ENCODE measurements at places on chromosomes 7 and 10.

GRCh38 chr10:7856678-7857077 lies 38.4 kb downstream of the TAF3 start:
- ATAC-seq = no peak
- no peak overlapping the region for H3K27ac ChIP-seq
- peaks cover 16% of the 10 kb centered on the region for H3K36me3 ChIP-seq
- peaks cover 5% of the 10 kb centered on the region for H3K4me1 ChIP-seq

GRCh38 chr7:90766814-90767564 lies 170.9 kb downstream of the CDK14 start:
- H3K27me3 ChIP-seq = no peaks in the 10 kb centered on the region
- H3K36me3 ChIP-seq = no peaks in the 10 kb centered on the region
- no peaks in the 10 kb centered on the region for H3K4me1 ChIP-seq
- ATAC-seq = no peak
- no peak overlapping the region for H3K27ac ChIP-seq
- no peak overlapping the region for H3K4me3 ChIP-seq

DNA sequence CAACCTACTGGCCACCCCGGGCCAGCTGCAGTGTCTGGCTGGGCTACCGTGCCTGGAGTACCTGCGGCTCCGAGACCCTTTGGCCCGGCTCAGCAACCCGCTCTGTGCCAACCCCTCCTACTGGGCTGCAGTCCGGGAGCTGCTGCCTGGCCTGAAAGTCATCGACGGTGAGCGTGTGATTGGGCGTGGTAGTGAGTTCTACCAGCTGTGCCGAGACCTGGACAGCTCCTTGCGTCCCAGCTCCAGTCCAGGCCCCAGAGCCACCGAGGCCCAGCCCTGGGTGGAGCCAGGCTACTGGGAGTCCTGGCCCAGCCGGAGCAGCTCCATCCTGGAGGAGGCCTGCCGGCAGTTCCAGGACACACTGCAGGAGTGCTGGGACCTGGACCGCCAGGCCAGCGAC lies 4.2 kb downstream of the RARRES2 start:
- H3K27ac ChIP-seq = no peak overlapping the region
- no peak overlapping the region for H3K4me3 ChIP-seq
- no peaks in the 10 kb centered on the region for H3K4me1 ChIP-seq
- H3K36me3 ChIP-seq = peaks cover 21% of the 10 kb centered on the region

GRCh38 chr7:101598422-101598985 lies 30.6 kb downstream of the MYL10 start:
- no peak overlapping the region for H3K4me3 ChIP-seq
- H3K4me1 ChIP-seq = no peaks in the 10 kb centered on the region
- H3K27me3 ChIP-seq = no peaks in the 10 kb centered on the region

GRCh38 chr10:30686708-30687107 lies 57.2 kb upstream of the LYZL2 start:
- H3K4me3 ChIP-seq = peak overlapping the region; percentile 82
- H3K27ac ChIP-seq = peak overlapping the region; percentile 97
- peaks cover 61% of the 10 kb centered on the region for H3K36me3 ChIP-seq
- peaks cover 4% of the 10 kb centered on the region for H3K27me3 ChIP-seq
- ATAC-seq = peak; percentile 58

DNA sequence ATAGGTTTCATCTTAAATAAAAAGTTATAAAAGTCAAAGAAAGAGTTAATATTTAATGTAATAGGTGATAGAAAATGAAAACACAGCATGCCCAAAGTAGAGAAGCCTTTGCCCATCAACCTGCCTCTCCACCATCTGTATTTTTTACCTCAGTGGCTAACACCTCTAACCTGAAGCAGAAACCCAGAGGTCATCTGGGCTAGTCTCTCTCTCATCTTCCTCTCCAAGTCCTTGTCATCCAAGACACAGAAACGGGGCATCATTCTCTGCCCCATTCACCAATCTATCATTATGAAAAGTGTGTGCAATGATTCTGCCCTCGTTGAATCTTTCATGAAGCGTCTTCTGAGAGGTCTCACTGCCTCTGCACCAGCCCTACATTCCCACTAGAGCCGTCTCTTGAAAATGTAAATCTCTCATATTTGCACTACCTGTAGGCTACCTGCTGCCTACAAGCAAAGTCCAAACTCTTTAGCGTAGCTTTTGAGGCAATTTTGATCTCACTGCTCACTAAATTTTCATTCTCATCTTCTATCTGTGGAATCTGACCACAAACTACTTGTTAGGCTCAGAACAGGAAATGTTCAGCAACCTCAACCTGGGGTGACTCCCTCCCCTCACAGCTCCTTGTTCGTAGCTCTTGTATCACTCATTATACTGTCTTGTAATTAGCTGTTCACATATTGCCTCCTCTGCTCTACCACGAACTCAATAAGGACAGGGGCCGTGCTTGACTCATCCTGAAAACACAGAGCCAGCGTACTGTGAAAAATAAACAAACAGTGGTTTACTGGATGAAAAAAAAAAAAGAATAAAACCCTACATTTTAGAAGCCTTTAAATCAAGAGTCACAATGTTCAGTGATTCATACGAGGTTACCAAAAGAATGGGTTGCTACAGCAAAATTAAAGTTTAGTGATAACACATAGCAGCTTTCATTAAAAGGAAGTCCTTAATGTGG lies 83.1 kb downstream of the CTNNA3 start:
- ATAC-seq = peak; percentile 99
- H3K4me1 ChIP-seq = peaks cover 14% of the 10 kb centered on the region
- H3K27ac ChIP-seq = peak overlapping the region; percentile 80
- H3K27me3 ChIP-seq = peaks cover 5% of the 10 kb centered on the region
- H3K36me3 ChIP-seq = no peaks in the 10 kb centered on the region
- H3K4me3 ChIP-seq = peak overlapping the region; percentile 62

- H3K4me3 ChIP-seq = no peak overlapping the region
- H3K4me1 ChIP-seq = no peaks in the 10 kb centered on the region
- no peaks in the 10 kb centered on the region for H3K36me3 ChIP-seq
- H3K27me3 ChIP-seq = peaks cover 8% of the 10 kb centered on the region
These were observed 58.8 kb upstream of the GAD2 start for GRCh38 chr10:26157734-26158133.

DNA sequence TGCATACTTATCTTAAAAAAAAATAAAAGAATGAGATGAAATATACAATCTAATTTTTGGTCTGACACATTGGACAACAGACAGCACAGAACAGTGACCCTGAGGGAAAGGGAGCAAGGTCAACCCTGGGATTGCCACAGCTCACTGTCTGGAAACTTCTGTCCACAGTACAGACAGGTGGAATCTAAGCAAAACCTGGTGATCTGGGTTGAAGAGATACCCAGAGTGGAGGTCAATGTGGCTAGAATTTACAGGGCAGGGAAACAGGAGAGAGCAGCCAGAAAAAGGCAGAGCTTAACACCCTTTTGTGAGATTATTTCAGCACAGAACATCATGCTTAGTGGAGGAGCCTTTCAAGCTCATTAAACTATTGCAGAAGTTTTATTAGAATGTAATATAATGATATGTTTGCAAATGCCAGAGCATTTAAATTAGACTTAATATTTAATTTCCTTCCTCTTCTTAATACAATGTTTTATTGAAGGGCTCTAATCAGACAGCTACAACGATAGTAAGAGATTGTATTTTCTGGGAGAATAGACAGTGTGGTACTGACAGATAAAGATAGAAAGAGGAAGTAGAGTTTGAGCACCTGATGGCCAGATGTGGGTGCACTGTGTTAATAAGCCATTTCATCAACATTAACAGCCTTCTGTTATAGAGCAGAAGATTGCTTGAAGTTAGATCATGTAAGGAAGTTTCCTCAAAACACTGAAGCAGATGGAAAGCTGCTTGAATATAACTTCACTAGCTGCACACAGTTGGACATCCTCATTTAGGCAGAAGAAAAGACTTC lies 309.4 kb downstream of the HGF start:
- no peak overlapping the region for H3K27ac ChIP-seq
- no peaks in the 10 kb centered on the region for H3K4me1 ChIP-seq
- no peak overlapping the region for H3K4me3 ChIP-seq
- no peaks in the 10 kb centered on the region for H3K36me3 ChIP-seq

- peaks cover 20% of the 10 kb centered on the region for H3K27me3 ChIP-seq
- no peak for ATAC-seq
- H3K4me1 ChIP-seq = no peaks in the 10 kb centered on the region
- H3K36me3 ChIP-seq = no peaks in the 10 kb centered on the region
These were observed 10.2 kb upstream of the ADCY1 start for GRCh38 chr7:45563941-45564461.

- H3K36me3 ChIP-seq = no peaks in the 10 kb centered on the region
- H3K4me1 ChIP-seq = no peaks in the 10 kb centered on the region
- H3K27me3 ChIP-seq = peaks cover 17% of the 10 kb centered on the region
- ATAC-seq = peak; percentile 48
- peak overlapping the region; percentile 79 for H3K27ac ChIP-seq
These were observed 25.1 kb upstream of the ZNF273 start for GRCh38 chr7:64877714-64878610.

GRCh38 chr7:75866489-75867389 lies 12.1 kb upstream of the RHBDD2 start:
- H3K4me1 ChIP-seq = peaks cover 8% of the 10 kb centered on the region
- ATAC-seq = peak; percentile 55
- no peaks in the 10 kb centered on the region for H3K36me3 ChIP-seq
- H3K27me3 ChIP-seq = peaks cover 6% of the 10 kb centered on the region

DNA sequence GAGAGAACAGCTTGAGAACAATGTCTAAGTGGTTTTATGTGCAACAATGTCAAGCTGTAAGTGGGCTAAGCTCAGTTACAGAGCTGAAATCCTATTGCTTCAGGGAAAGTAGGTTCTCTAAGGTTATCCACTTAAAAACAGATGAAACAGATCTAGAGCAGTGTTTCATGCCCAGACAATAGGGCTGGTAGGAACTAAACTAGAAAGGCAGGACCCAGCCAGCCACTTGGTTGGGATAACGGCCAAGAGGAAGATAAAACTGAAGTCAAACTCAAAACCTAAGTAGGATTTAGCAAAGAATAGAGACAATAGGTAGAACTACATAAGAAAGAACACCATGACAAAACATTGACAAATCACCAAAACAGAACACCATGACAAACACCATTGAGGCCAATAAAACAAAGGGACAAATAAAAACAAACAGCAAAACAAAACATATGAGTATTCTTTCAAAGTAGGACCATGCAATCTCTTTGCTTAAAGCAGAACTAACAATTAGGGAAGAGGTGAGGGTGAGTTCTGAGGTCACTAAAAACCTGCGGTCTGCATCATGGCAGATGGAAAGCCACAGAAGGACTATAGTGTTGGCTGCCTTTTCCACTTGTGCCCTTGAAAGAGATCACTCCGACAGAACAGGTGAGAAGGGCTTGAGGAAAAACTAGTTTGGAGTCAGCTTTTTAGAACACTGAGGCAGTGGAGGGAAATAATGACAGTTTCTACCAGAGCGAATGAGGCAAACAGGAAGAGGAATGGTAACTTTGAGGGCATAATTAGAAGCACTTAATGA lies 81.0 kb downstream of the HGF start:
- no peaks in the 10 kb centered on the region for H3K36me3 ChIP-seq
- no peak for ATAC-seq
- H3K27me3 ChIP-seq = no peaks in the 10 kb centered on the region

GRCh38 chr7:37545619-37546534 lies 97.2 kb upstream of the ELMO1 start:
- no peak overlapping the region for H3K4me3 ChIP-seq
- no peaks in the 10 kb centered on the region for H3K4me1 ChIP-seq
- peaks cover 2% of the 10 kb centered on the region for H3K27me3 ChIP-seq
- no peak overlapping the region for H3K27ac ChIP-seq

DNA sequence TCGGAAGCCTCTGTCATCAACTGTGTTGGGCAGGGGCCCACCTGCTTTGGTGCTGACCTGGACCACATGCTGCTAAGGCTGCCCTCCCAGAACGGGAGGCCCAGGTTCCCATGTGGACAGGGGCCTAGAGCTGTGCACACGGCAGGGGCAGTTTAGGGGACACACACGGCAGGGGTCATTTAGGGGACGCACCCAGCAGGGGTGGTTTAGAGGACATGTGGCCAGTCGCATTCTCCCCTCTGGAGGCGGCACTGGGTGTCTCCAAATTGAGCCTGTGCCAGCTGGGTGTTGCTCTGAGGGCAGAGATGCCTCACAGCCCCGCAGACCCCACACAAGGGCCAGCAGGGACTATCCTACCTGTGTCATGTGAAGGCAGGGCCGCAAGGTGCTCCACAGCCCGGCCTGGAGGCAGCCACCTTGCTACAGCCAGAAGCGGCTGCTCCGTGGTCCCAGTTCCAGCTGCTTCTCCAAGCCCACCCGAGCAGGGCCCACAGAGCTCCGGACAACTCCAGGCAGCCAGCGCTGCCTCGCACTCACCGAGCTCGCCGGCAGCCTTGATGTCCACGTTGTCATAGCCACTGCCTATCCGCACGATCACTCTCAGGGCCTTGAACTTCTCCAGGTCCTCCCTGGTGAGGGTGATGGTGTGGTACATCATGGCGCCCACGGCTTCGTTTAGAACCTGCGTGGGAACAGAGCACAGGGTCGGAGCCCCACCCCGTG lies 60.7 kb downstream of the ZRANB1 start:
- no peak for ATAC-seq
- no peaks in the 10 kb centered on the region for H3K4me1 ChIP-seq
- H3K27ac ChIP-seq = no peak overlapping the region
- H3K27me3 ChIP-seq = no peaks in the 10 kb centered on the region

DNA sequence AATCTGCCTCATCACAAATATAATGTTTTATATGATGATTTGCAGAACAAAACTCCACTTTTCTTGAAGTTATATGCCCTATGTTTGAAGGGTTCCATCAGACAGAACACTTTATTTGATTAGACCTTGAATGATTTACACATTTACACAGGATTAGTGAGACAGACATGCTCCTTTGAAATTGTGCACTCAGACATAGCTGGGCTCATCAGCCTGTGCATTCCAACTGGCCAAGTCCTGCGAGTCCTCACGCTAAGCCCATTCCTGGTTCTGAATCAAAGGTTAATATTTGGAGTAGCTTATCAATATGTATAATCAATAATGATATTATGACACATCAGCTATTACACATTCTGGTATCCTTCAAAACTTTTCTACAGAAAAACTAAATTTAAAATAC lies 173.6 kb downstream of the MBL2 start:
- no peaks in the 10 kb centered on the region for H3K36me3 ChIP-seq
- H3K4me3 ChIP-seq = no peak overlapping the region
- no peaks in the 10 kb centered on the region for H3K4me1 ChIP-seq
- H3K27ac ChIP-seq = no peak overlapping the region

DNA sequence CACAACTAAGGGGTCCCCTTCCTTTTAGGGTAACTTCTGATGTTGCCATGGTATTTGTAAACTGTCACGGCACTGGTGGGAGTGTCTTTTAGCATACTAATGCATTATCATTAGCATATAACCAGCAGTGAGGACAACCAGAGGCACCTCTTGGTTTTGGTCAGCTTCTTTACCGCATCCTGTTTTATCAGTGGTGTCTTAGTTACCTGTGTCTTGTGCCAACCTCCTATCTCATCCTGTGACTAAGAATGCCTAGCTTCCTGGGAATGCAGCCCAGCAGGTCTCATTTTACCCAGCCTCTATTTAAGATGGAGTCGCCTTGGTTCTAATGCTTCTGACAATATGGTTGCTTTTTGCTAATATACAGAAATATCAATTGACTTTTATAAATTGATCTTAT lies 54.9 kb downstream of the AHCYL2 start:
- H3K27ac ChIP-seq = no peak overlapping the region
- peak; percentile 62 for ATAC-seq
- no peak overlapping the region for H3K4me3 ChIP-seq
- no peaks in the 10 kb centered on the region for H3K4me1 ChIP-seq
- no peaks in the 10 kb centered on the region for H3K27me3 ChIP-seq

GRCh38 chr7:143408686-143409561 lies at the start of gene EPHA1:
EPHA1 (minus strand) TSS chr7:143408856; CDS start chr7:143408805, 51 bp downstream.
- H3K4me1 ChIP-seq = peaks cover 41% of the 10 kb centered on the region
- peak within 1 kb of the TSS; percentile 89 for H3K27ac ChIP-seq
- H3K4me3 ChIP-seq = peak within 1 kb of the TSS; percentile 88
- no peaks in the 10 kb centered on the region for H3K36me3 ChIP-seq
- H3K27me3 ChIP-seq = no peaks in the 10 kb centered on the region
